ENCODE measurements at places on chromosomes 12 and 14.

GRCh38 chr14:30143627-30144026, 216.0 kb upstream of the PRKD1 start:
- no peak for DNase-seq

DNA sequence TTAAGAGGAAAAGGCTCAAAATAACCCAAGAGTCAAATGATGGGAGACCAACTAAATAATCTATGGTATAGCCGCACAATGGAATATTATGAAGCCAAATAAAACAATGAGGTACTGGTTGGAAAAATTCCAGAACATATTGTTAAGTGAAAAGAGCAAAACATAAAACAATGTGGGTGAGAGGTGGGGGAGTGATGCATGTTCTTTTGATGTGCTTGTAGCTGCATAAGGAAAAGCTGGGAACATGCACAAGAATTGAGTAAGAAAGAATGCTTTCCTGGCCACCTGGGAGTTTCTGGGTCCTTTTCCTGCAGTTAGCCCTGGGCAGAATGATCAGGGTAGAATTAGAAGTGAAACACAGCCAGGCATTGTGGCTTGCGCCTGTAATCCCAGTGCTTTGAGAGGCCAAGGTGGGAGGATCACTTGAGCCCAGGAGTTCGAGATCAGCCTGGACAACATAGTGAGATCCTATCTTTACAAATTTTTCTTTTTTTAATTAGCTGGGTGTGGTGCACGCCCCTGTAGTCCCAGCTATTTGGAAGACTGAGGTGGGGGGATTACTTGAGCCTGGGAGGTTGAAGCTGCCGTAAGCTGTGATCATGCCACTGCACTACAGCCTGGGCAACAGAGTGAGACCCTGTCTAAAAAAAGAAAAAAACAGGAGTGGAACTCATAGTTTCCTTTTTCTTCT, 7.9 kb downstream of the ABCB9 start:
- no peak for DNase-seq

DNA sequence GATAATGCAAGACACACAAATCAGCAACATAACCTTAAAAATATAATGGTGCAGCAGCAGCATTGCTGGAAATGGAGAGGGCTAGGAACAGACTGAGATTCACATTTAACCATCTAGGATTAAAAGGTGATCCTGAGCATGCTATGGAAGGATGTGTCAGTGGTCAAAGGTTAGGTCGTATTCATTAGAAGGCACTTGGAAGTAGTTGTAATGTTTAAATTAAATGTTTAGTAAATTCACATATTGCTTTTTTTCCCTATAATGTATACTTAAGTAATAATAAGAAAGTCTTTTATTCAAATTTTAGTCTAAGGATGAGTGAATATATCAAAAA, 368.6 kb upstream of the PDE3A start:
- no peak for DNase-seq

GRCh38 chr14:39015360-39015961, 87.6 kb downstream of the SEC23A start:
- DNase-seq: no peak

- no peak for DNase-seq
These were observed 906 bp downstream of the LARP4 start for GRCh38 chr12:50401500-50402081.

DNA sequence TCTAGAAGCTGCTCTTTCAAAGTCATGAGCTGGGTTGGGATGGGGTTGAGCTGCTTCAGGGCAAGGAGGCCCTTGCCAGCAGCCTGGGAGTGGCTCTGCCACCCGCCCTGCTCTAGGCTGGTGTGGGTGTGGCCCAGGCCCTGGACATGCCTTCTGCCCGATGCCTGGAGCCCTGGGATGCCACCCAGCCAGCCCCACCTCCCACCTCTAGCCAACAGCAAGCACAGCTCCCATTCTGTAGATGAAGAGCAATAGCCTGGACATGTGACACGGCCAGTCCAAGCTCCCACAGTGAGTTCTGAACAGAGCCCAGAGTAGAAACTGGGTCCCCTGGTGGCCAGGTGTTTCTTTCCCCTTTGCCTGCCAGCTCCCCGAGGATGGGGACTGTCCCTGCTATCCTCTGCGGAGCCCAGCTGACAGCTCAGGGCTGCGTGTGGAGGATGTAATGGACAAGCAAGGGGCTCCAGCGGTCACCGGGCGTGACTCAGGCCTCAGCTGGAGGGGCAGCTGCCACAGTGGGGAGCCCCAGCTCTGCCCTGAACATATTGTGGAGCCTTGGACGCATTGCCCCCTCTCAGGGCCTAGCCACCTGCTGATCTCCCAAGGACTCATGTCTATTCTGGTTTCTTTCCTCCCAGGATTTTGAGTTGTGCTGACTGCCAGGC, 165.2 kb downstream of the TSPAN9 start:
- DNase-seq: no peak

- no peak for DNase-seq
These were observed 2.9 kb downstream of the MMP17 start for GRCh38 chr12:131830914-131831571.
